ENCODE measurements at places on chromosomes 2 and 18.

GRCh38 chr18:57444301-57444759 lies 9.2 kb downstream of the ONECUT2 start:
- DNase-seq, result no peak

- DNase-seq, result no peak
Observed at GRCh38 chr2:107931412-107931811, 54.9 kb upstream of the SLC5A7 start.

DNA sequence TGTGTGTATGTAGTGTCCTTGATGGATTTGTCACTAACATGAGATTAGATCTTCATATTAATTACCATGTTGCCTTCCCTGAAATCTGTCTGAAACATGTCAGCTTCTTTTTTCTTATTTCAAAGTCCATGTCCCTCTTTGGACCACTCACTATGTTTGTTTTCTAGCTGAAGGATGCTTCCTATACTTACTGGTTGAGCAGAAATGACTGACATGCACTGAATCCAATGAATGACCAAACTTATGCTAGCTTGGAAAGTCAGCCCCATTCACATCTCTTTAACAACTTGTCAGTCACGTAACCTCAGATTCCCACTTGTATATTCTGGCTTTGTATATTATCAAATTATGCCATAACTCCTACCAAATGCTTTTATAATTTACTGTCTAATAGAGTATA lies 69.9 kb upstream of the STK39 start:
- no peak for DNase-seq

- DNase-seq, result peak; percentile 16
Observed at GRCh38 chr18:47100212-47100831, 50.0 kb downstream of the HDHD2 start.

GRCh38 chr2:19702267-19702666 lies 199.5 kb downstream of the TTC32 start:
- DNase-seq, result no peak

GRCh38 chr2:227366769-227367426 lies 12.2 kb downstream of the TM4SF20 start:
- no peak for DNase-seq

DNA sequence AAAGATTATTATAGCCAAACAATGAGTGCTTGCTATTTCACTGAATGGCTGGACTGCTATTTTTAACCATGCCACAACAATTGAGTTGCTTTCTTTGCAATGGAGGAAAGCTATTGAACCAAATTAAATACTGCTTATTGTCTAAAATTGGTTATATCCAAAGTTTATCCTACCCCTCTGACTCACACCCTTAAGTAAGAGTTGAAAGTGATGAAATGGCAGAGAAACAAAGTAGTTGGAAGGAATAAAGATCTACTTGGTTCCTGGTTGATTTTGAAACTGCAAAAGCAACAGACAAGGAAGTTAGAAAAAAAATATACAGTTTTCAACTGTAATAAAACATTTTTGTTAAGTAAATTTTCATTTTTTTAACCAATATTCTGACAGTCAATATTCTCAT lies 47.5 kb downstream of the EML4 start:
- DNase-seq, result no peak

DNA sequence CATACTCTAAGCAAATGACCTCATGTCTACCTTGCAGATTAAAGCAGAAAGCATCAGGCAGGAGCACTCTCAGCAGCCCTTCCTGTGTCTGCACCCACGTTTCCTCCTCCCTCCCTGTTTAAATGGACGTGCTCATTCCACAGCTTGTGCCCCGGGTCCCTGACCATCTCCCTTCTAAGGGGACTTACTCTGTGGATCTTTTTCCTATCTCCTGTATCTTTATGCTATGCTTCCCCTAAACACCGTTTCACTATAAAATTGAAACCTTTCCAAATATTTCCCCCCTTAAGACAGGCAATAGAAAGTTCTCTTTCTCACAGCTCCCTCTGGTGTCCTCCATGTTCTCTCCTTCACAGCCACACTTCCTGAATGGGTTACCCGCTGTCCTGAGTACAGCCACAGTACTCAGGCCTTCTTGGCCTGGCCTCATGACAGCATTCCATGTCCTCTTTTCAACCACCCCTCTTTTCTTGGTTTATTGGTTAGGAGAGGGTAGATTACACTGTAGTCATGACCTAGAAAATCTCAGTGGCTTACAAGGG lies 41.1 kb downstream of the TMEM185B start:
- DNase-seq, result no peak

- no peak for DNase-seq
Observed at GRCh38 chr2:58631986-58632385, 390.9 kb upstream of the FANCL start.

DNA sequence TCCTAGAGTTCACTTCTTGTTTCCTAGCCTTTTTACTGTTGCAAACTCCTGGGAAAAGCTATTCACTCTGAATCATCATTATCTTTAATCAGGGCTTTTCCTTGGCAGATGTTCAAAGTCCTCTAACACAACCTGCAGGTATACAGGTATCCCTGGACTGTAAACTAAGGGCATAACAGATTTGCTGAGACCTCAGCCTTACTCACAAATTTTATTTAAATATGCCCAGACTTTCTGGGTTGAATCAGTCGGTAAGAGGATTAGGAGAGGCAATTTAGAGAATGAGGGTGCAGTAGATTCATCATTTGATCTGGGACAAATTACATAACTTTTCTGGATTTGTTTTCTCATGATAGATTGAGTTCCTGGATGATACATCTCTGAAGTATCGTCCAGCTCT lies 217.8 kb upstream of the STON1 start:
- DNase-seq, result no peak

DNA sequence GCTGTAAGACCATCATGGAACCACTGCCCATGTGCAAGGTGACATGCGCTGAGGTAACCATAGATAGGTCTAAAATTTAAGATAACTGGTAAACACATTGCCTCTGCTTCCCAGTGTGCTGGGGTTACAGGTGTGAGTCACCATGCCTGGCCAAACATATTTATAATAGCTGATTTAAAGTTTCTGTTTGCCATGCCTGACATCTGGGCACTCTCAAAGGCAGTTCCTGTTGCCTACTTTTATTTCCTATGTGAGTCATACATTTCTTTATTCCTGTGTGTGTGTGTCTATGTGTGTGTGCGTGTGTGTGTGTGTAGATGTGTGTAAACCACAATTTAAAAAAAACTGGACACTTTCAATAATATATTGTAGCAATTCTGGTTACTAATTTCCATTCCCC lies 415.2 kb upstream of the NETO1 start:
- peak; percentile 16 for DNase-seq

DNA sequence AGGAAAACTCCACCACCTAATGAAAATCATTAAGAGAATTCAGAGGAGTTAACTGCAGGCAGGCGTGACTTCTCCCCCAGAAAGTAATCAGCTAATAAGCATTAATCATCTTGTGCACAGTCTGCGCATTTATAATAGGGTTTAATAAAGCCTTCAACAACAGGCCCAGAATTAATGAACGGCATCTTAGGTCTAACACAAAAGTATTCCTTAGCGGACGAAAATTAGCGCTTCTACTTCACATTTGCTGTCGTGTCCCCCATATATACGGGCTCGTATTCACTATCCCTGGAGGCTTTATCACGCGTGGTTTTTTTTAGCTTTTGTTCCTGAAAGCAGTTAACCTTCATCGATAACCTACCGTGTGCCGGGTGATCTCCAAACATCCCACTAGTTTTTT lies 1.8 kb downstream of the ATP8B1 start:
- DNase-seq, result no peak

- no peak for DNase-seq
Observed at GRCh38 chr2:92326-92725, 46.0 kb upstream of the FAM110C start.

DNA sequence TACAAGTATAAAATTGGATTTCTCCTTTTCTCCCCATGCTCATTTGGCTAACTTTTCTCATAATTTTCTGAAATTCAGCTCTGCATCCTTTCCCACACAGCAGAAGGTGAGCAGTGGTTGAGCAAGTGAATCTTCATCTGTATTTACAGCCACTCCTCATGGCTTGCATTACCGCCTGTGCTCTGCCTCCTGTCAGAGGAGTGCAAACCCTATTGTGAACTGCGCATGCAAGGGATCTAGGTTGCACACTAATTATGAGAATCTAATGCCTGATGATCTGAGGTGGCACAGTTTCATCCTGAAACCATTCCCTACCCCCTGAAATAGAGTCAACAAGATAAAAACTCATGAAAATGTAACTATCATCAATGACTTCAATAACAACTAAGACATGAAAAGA lies 20.0 kb downstream of the ME2 start:
- DNase-seq, result no peak

DNA sequence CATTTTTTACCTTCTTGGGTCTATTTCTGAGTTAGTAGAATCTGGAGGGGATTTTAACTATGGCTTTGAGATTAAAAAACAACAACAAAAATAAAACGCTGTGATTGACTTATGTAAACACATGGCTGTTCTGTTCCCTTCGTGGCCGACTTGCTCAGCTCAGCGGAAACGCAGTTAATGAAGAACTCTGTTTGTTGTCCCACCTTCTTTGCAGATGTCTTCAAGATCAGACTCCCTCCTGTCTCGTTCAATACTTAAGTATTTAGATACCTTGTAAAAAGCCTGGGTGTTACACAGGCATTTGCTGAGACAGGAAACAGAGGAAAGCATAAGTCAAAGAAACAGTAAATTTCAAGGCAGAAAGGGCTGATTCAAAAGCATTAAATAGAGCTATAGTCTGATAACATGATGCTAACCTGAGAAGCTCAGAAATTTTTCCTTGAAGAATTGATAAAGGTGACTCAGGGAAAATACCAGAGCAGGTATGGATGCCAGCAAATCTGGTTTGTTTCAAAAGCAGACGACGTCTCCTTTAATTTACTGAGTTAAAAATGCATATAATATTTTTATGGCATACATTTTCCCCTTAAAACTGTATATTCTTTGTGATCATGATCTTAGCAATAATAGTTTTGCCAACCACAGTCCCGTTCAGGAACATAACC lies 21.7 kb upstream of the POLI start:
- DNase-seq, result no peak

- DNase-seq, result no peak
Observed at GRCh38 chr2:196307775-196308305, 136.5 kb upstream of the STK17B start.

DNA sequence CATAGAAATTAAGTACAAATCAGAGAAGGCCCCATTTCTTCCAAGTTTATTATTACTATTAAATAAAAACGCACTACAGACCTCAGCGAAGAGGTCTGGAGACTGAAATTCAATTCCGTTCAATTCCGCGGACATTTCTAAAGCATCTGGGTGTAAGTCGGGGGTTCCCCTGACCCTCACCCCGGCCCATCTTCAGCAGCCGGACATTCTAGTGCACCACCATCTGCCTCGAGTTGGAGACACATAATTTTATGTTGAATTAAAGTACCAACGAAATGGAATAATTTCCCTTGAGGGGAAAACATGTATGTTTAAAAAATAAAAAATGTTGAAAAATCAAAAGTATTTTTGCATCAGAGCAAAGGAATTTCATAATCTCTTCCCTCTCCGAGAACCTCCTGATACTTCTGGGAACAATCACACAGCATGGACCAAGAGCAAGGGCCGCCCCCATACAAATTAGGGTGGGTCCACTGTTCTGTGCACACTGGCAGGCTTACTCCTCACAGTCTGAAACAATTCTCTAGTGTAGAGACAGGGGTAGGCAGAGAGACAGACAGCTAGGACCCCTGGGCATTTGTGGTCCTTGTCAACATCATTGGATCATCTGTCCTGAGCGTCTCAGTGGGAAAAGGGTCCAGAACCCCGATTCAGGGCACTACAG lies 29.3 kb downstream of the MBP start:
- no peak for DNase-seq

All from MM.1S (cell line).